Activated CD4-positive, alpha-beta T cell treated with anti-CD3 and anti-CD28 coated beads, Interleukin-2, amount 10 ng/mL, durations not matched to agents 7 days and 5 days (primary cell): ENCODE measurements at places on chromosomes 1 and 21.

- no peak for DNase-seq
These were observed 43.2 kb downstream of the ELK4 start for GRCh38 chr1:205588636-205589035.

DNA sequence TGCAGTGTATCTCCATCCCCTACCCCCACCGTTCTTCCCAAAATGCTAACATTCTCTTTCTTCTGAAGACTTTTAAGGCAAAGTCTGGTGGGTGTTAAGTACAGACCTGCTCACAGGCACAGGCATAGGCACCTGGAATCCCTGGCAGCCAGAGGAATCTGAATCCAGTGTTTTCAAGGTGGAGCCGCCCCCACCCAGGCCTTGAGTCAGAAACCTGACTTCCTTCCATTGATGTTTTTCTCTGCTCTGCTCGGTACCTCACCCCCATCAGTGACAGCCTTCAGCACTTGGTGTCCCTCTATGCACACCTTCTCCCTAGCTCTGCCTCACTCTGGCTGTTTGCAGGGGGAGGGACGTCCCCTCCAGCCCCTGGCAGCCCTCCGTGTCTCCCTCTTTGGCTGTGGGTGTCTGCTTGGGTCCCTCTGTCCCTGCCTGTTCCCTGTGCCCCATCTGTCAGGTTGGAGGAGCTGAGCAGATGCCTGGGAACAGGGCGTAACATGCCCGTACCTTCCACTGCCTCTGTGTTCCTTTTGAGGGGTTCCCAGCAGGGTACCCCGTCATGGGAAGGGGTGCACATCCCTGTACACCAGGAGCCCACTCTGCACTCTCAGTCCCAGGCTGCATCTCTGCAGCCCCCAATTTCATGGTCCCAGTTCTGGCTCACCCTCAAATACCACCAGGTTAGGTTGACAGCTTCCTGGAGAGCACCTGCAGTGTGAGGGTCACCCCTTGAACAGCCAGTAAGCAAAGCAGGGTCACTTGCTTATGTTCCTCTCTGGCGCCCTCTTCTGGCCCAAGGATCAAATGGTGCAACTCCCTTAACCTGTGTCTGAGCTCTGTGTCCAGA lies 6.7 kb downstream of the NCDN start:
- peak; percentile 89 for DNase-seq

DNA sequence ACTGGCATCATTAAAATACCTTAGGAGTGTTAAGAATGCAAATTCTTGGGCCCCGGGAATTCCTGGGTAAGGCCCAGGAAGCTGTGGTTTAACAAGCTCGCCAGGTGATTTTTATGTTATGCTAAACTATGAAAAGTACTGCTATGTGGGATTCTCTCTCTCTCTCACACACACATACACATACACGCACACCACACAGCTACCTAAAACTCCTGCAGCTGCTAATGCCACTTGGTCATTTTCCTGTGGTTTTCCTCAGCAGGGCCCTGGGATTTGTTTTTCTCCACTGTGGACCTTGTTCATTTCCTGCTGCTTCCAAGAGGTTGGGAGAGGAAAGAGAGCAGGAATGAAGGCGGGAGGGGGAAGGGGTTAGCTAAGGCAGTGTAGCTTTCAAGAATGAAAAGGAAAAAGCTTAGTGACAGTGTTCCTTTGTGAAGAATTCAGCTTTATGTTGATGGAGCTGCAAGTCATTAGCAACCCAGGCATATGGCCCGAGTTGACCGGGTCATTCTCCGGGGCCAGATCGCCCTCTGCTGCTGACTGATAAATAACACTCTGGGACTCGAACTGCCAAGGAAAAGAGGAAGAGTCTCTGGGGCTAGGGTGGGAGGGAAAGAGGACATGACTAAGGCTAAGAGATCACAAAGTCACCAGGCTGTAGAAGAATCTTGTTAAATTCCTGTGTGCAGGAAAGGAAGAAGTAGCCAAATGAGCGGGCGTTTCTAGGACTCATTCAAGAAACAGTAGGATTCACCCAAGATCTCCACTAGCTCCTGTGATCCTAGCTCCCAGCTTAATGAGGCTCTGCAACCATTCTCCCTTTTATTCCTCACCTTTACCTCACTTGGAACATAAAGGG lies 30.5 kb upstream of the LRIG2 start:
- peak; percentile 20 for DNase-seq

GRCh38 chr1:55610203-55610602 lies 395.0 kb upstream of the USP24 start:
- DNase-seq = no peak

DNA sequence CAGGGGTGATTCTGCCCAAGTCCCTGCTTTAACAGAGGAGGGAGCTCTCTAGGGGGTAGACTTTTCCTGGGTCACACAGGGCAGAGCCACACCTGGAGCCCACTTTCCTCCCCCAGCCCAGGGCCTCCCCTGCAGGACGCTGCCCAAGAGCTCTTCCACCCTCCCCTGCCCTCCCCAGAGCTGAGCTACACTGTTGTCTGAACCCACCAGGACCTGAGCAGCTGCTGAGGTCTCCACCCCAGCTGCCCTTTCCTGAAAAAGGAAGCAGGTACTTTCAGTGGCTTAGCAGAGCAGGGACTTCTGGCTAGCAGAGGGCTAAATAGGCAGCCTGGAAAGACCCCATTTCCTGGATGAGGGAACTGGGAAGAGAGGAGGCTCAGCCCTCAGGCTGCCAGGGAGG lies 169.3 kb upstream of the ETV3 start:
- DNase-seq = no peak

- no peak for DNase-seq
These were observed 76.4 kb downstream of the EVI5 start for GRCh38 chr1:92708368-92708950.

GRCh38 chr21:42439284-42440186 lies 35.8 kb downstream of the UBASH3A start:
- no peak for DNase-seq

GRCh38 chr1:20704390-20705202 lies 13.2 kb downstream of the KIF17 start:
- DNase-seq = no peak

DNA sequence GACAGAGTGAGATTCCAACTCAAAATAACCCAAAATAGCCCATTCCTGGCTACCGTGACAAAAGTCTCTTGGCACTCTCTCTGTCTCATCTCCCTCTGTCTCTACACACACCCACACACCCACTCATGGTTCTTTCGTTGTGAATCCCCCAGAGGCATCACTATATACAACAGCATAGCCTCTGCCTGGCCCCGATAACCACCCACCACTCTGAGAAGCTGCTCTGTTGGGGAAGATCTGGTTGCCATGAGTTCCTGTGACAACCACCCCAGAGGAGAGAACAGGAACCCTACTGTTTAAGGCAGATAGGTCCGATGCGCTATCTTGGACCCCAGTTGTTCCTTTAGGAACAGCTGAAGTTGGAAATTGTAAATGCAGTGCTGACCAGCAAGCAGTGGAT lies 70.4 kb upstream of the LYST start:
- DNase-seq = no peak

GRCh38 chr1:224770336-224770693 lies 154.2 kb downstream of the CNIH3 start:
- DNase-seq = no peak

GRCh38 chr1:1122078-1122811 lies 6.4 kb upstream of the C1orf159 start:
- DNase-seq = peak; percentile 83

- DNase-seq = peak; percentile 59
These were observed 56.6 kb downstream of the AGPAT3 start for GRCh38 chr21:43921571-43921978.

DNA sequence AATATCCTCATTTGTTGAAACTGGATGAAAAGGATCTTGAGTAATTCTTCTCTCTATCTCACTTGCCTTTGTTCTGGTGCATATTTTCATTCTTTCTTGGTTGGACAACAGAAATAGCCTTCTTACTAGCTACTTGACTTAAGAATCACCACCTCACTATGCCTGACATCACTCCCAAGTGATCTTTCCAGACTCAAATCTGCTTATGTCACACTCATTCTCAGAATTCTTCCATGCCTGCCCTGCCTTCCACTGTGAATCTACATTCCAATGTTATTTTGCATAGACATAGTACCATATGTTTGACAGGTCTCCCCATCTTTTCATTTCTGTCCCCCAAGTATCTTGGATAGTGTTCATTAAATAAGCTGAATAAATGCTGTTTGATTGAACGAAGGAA lies 78.5 kb upstream of the DPYD start:
- no peak for DNase-seq

DNA sequence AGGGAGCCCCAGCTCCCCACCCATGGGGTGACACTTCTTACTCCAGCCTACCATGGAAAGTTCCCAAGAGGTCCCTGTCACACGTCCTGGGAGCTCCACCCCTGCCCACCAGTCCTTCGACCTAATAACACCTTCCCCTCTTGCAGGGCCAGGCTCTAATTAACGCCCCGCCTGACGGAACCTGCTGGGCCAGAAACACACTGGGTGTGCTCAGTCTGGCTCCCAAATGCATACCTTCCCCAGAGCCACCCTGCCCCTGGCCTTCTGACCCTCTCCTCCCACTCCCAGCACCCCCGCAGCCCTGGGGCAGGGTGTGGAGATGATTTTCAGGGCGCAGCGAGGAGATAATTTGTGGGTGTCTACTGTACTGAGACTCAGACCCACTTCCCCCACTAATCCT lies 20.6 kb downstream of the PGLYRP3 start:
- no peak for DNase-seq

- no peak for DNase-seq
These were observed 1.8 kb upstream of the GBP5 start for GRCh38 chr1:89274411-89274857.

- DNase-seq = no peak
These were observed 421.5 kb downstream of the KIF26B start for GRCh38 chr1:245576323-245576722.

- DNase-seq = peak; percentile 73
These were observed 30.9 kb downstream of the GPA33 start for GRCh38 chr1:167059045-167059808.

DNA sequence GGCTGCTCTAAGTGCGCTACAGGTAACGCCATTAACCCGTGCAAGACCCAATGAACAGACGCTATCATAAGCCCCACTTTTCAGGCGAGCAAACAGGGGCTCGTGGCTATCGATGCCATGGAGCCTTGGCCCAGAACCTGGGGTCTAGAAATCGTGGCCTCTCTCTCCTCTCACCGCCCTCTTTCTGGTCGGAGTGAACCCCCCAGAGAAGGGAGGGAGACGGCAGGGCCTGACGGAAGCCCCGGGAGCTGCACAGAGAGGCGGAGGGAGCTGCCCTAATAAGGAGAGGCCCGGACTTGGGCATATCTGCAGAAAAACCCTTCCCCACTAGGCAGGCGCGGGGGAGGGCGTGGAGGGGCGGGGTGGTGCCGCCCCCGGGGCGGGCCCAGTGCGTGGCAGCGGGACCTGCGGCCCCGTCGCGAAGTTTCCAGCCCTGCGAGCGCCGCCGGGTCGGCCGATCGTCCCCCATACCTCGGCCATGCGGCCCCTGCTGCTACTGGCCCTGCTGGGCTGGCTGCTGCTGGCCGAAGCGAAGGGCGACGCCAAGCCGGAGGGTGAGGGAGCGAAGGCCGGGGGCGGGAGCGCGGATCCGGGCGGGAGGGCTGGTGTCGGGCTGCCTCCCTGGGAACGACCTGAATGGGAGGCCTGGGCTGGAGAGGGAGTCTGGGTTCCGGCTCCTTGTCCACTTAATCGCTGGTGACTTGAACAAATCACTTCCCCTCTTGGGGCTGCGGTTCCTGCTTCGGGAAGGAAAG lies at the start of gene PLOD1:
TSS of gene PLOD1 (plus strand) at position 416 of the 755 bp plus-strand sequence. CDS start at position 479, 63 bp downstream.
- DNase-seq = peak; percentile 88
